ENCODE measurements at places on chromosomes 6 and 20.

- no peak for DNase-seq
Measured at GRCh38 chr6:98470821-98471220, 363.6 kb upstream of the POU3F2 start.

DNA sequence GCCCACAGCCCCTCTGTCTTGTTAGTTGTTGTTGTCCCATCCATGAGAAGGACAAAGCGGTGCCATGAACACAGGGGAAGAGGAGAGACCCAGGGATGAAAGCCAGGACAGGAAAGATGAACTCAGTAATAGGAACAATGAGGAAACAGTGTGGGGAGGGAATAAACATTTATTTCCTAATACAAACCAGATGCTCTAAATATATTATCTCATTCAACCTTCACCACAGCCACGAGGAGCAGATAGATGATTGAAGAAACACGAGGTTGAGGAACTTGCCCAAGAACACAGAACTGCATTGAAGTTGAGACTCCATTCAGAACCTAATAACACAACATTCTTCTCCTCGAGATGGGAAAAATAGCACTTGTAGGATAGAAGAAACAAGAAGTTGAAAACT, 53.0 kb upstream of the AIG1 start:
- no peak for DNase-seq

GRCh38 chr20:4726710-4727397, 5.1 kb downstream of the PRND start:
- peak; percentile 60 for DNase-seq

DNA sequence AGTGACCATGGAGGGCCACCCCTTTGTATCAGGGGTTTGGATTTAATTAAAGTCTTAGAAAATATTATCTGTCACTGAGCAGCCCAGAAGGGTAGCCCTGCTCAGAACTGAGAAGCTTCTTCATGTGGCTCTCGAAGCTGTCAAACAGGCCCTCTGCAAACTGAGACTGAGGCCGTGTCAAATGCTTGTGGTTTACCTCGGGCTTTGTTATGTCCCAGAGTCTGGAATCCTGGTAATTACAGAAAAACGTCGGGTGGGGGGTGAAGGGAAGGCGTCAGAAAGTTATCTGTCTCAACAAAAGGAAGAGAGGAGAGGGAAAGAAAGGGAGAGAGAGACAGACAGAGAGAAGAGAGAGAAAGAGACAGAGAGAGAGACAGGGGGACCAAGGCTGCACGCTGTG, 200.8 kb downstream of the BMP7 start:
- no peak for DNase-seq

GRCh38 chr6:42105156-42105648, 37.2 kb downstream of the C6orf132 start:
- DNase-seq: no peak

GRCh38 chr6:153591159-153591558, 447.9 kb upstream of the OPRM1 start:
- DNase-seq: no peak

DNA sequence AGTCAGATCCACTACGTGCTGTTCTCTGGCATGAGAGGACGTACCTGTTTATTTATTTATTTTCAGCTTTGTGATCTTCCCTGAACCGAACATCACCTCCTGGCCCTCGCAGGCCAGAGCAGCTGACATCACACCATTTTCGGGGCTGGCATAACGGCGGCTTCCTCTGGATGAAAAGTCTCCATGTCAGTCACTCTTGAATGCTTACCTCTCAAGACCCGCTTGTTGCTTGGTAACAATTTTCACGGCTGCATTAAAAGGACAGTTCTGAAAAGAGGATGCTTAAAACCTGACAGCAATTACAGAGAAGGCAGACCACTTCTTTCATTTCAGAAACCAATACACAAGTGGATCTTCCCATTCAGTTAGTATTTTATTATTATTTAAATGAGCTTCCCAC, 159.8 kb upstream of the CDH4 start:
- no peak for DNase-seq

GRCh38 chr20:46186210-46186609, 68.1 kb downstream of the CD40 start:
- DNase-seq: no peak

GRCh38 chr20:46289432-46289831, 18.9 kb downstream of the CDH22 start:
- no peak for DNase-seq

GRCh38 chr20:18056174-18057100, 1.3 kb downstream of the OVOL2 start:
- DNase-seq: no peak

All from CD4-positive, alpha-beta T cell treated with Interleukin-15 for 1 hour (primary cell).